Neural progenitor cell (in vitro differentiated cells): ENCODE measurements at places on chromosomes 6 and 20.

DNA sequence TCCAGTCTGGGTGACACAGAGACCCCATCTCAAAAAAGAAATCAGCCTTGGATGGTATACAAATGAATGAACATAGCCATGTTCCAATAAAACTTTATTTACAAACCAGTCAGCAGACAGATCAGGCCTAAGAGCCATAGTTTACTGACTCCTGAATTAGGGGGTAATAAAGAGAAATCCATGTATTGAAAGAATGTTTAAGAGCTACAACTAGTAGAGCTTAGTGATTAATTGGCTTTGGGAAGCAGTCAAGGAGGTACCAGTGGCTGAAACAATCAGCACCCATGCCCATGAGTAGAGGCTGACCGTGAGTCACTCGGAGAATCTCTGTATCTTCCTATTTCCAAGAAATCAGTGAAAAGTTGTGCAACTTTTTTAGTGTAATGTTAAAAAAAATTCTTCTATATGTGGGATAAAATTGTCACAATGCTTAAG, 223.6 kb upstream of the RREB1 start:
- DNase-seq, result no peak

DNA sequence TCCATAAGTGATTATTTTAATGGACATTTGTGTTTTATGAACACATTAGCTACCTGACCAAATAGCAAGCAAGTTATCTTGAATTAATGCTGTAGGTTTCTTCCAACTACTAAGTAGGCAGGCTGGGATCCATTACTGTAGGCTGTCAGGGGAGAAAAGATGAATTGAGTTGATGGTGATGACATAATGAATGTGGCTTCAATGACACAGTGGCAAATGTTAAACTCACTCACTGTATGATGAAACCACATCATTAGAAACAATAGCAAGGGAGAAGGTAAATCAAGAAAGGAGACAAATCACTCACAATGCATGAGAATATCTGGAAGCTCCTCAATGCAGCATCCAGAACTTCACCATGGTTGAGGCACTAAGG, 529.7 kb upstream of the CITED2 start:
- DNase-seq, result no peak

GRCh38 chr6:83917001-83917400, 57.5 kb downstream of the CYB5R4 start:
- no peak for DNase-seq

- no peak for DNase-seq
Measured at GRCh38 chr20:16057651-16058050, 515.6 kb downstream of the KIF16B start.

DNA sequence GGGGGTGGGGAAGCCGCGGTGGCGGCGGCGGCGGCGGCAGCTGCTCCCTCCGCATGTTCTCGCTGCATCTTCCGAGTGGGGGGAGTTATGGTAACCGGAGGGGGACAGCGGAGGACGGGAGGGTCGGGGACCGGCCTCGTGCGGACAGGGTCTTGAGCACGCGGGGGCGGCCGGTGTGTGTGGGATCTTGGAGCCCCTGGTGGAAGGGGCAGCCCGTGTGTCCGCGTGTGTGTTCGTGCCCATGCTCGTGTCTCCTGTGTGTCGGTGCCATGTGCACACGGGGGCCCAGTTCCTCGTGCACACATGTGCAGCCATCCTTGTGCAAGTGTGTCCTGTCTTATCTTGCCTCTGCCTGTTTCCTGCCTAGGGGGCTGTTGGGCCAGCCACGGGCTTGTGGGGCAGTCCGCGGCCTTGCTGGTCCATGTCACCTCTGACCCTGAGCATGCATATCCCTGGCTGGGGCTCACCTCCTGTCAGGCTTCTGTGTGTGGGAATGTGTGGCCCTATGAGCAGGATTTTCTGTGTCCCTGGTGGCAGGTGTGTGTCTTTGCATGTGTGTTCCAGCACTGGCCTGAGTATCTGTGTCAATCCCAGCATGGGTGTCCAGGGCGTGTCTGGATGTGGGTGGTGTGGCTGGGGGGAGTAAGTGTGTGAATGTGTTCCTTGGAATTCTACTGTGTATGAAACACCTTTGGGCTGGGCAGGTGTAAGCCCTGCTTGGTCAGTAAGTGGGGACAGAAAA, 8.5 kb downstream of the SYNGAP1 start:
- peak; percentile 50 for DNase-seq

GRCh38 chr6:72677740-72678139, 55.9 kb downstream of the KCNQ5 start:
- no peak for DNase-seq

DNA sequence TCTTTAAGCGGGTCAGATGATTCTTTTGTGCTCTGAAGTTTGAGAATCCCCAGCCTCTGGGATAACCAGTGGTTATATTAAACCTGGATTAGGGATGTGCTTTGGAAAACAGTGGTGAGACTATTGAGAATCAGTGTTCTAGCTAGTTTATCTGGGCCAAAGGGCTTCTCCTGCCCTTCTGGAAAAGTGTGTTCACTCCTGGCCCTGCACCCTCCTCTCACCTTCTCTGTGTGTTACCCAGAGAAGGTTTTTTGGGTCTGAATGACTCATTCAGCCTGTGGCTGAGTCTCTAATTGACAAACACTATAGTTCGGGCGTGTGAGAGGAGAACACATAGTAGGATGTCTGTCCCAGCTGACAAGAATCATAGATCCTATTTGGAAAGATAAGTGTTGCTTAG, 66.7 kb downstream of the LRRC1 start:
- peak; percentile 12 for DNase-seq

DNA sequence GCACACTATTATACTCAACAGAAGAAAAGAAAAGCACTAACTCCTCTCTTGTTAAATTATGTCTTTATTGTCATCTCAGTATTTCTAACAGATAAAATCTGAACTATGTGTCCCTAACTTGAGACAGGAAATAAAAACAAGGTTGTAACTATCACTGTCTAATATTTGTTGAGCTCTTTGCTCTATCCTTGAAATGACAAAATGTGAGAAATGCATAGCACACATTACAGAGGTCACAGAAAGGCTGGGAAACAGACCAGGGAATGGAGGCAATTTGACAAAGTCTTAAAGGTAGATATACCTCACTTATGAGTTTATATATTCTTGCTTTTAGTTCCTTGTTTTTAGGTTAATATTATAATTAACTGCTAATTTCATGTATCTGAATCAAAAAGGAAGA, 102.4 kb upstream of the MAP7 start:
- DNase-seq, result no peak

- DNase-seq, result no peak
Measured at GRCh38 chr6:124885171-124885570, 77.1 kb upstream of the RNF217 start.

GRCh38 chr20:53623454-53624211, 30.0 kb upstream of the ZNF217 start:
- peak; percentile 54 for DNase-seq

- no peak for DNase-seq
Measured at GRCh38 chr6:120103618-120104017, 754.1 kb upstream of the MAN1A1 start.

- DNase-seq, result no peak
Measured at GRCh38 chr6:79230149-79230548, 4.3 kb downstream of the HMGN3 start.

GRCh38 chr6:25916789-25917490, 13.6 kb downstream of the SLC17A2 start:
- no peak for DNase-seq

- DNase-seq, result no peak
Measured at GRCh38 chr20:50039706-50040431, 57.1 kb downstream of the SNAI1 start.

- no peak for DNase-seq
Measured at GRCh38 chr20:24406750-24407149, 62.7 kb upstream of the SYNDIG1 start.
